Stimulated activated CD4-positive, alpha-beta T cell treated with anti-CD3 and anti-CD28 coated beads, Interleukin-12 subunit alpha, Interleukin-12 subunit beta, amount 100 ng/mL, for 4 hours (primary cell): ENCODE measurements at places on chromosomes 16 and 17.

- DNase-seq, result no peak
Observed at GRCh38 chr16:14641926-14642325, 9.2 kb downstream of the BFAR start.

DNA sequence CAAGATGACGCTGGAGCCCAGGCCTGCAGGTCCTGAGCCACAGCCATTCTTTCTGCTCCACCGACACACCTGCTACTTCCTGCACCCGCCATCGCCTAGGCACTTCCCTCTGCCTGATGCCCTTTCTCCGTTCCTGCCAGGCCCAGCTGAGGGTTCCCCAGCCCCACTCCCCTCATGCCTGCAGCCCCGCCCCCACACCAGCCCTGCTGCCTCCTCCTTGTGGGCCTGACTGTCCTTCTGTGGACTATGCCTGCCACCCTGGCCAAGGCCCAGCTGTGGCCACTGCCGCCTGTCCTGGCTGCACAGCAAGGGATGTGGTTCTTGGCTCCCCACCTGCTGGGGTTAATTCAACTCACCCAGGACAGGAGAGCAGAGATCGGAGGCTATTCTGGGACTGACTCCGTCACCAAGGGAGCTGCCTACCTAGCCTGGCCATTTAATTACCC, 7.5 kb downstream of the NATD1 start:
- no peak for DNase-seq

DNA sequence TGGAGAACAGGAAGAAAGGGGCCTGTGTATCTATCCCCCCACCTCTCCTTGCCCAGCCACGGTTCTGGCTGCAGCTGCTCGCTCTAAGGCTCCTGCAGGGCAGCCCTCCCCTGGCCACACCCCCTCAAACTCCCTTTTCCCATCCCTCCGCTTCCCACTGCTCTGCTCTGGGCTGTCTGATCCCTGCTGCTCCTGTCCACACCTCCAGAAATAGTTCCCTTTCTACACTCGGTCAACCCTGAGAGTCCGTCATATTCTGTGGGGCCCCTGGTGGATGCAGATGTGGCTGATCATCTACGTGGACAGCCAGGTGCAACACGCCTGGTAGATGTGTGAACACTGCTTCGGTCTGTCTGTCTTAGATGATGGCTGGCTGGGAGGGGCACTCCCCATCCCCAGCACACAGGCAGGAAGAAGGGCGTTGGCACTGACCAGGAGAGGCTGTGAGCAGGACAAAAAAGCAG, 19.3 kb upstream of the KRT19 start:
- DNase-seq, result no peak

- peak; percentile 58 for DNase-seq
Observed at GRCh38 chr17:13024526-13025257, 6.9 kb upstream of the ELAC2 start.

DNA sequence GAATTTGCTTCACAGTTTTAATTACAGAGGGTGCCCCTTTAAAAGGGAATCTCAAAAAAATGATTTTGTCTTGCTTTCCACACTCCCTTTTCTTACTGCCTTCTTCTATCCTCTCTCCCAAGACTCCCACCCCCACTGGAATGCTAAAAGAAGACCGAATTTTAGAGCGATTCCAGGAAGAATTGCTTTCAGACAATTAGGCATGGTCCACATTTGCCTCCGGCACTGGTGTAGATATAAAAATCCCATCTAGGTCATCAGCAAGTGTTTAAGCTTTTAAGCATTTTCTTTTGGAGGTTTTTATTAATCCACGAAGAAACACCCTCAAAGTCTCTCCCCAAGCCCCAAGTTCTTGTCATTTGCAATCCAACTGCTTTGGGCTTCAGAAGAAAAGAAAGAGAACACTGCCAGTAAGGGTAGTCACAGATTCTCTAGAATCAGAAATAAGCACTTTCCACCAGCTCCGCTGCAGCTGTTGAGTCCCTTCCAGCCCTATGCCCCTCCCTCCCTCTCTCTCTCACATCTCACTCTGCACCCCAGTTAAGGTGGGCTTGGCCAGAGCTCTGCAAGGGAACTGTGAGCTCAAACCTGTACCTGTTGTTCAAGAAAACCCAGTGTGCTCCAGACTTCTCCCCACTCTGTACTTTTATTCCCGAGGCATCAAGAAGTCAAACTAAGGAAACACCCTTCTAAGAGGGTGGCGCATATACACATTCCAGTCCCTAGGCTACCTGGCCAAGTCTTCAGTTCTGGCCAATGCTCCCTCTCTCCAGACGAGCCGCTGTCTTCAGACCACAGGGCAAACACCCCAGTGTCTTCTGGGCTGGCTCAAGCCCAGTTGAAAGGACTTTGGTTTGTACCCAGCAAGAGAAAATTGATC, 170.2 kb downstream of the RGS9 start:
- DNase-seq, result no peak

DNA sequence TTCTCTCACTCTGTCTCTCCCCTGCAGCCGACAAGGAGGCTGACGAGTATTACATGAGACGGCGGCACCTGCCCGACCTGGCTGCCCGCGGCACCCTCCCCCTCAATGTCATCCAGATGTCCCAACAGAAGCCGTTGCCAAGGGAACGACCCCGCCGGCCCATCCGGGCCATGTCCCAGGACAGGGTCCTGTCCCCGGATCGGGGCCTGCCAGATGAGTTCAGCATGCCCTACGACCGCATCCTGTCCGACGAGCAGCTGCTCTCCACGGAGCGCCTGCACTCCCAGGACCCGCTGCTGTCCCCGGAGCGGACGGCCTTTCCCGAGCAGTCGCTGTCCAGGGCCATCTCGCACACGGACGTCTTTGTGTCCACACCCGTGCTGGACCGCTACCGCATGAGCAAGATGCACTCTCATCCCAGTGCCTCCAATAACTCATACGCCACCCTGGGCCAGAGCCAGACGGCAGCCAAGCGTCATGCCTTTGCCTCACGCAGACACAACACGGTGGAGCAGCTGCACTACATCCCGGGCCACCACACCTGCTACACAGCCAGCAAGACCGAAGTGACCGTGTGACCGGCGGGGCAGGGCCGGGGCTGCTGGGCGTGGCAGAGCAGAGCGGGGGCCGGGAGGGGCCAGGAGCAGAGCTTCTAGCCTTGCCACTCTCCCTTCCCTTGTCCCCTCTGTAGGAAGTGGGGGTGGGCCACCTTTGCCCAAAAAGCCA, 40.4 kb upstream of the DNAH9 start:
- DNase-seq, result no peak

- no peak for DNase-seq
Observed at GRCh38 chr17:70855401-70856054, 686.2 kb downstream of the KCNJ2 start.

GRCh38 chr16:14462811-14463210, 167.2 kb downstream of the PARN start:
- DNase-seq, result no peak

GRCh38 chr16:85935974-85936760, 37.2 kb downstream of the IRF8 start:
- DNase-seq, result peak; percentile 61

- no peak for DNase-seq
Observed at GRCh38 chr17:56125830-56126819, 27.1 kb upstream of the ANKFN1 start.

GRCh38 chr16:65041667-65042066, 80.2 kb downstream of the CDH11 start:
- DNase-seq, result no peak

DNA sequence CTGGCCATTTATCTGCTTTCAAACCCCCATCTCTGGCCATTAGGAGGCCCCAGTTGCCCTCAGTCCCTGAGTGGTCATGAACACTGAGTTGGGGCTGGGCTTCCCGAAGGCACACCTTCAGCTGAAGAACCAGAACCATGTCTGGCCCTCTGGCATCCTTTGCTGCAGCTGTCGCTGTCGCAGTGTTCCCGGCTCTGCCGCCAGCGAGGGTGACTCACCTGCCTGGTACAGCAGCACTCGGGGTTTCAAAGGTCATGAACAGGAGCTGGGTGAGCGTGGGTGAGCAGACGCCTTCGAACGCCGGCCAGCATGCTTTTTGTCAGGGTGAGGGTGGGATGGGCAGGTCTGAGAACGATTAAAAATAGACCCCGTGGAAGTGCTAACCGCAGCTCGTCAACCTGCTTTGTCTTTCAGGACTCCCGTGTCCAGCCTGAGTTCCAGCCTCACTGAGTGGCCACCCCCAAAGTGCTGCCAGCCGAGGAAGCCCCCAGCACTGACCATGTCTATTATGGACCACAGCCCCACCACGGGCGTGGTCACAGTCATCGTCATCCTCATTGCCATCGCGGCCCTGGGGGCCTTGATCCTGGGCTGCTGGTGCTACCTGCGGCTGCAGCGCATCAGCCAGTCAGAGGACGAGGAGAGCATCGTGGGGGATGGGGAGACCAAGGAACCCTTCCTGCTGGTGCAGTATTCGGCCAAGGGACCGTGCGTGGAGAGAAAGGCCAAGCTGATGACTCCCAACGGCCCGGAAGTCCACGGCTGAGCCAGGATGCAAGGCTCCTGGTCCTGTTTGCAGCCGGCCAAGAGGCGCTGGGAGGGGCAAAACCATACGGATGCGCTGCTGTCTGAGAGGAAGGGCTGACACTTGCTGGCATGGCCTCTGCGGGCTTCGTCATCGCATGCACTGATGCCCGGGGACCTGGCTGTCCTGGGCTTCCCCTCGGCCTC, 7.6 kb downstream of the SNN start:
- DNase-seq, result no peak

DNA sequence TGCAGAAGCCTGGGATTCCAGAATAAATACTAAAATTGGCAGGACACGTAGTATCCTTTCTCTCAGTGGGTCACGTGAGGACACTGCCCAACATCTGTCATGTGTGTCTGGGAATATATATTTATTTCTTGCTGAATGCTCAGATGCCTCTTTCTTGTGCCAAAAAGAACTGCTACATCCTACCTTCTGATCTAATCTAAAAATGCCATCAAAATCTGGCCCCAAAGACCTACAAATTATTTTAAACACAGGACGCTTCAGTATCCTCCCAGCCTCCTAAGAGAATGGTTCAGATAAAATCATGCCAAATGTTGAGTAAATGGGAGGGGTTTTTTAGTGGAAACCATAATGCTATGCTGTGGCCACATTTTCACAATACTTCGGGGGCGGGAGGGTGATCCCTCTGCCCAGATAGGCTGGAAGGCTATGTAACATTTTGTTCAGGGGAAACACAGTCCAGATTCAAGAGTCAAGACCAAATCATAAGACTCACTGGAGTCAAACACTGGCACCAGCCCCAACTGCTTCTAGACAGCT, 22.9 kb upstream of the CORO6 start:
- DNase-seq, result no peak

GRCh38 chr16:68289621-68290329, 21.0 kb downstream of the SLC7A6OS start:
- DNase-seq, result peak; percentile 31
